ENCODE measurements at places on chromosomes 4 and X.

GRCh38 chr4:21768349-21769310 lies 179.9 kb downstream of the KCNIP4 start:
- DNase-seq = peak; percentile 50

DNA sequence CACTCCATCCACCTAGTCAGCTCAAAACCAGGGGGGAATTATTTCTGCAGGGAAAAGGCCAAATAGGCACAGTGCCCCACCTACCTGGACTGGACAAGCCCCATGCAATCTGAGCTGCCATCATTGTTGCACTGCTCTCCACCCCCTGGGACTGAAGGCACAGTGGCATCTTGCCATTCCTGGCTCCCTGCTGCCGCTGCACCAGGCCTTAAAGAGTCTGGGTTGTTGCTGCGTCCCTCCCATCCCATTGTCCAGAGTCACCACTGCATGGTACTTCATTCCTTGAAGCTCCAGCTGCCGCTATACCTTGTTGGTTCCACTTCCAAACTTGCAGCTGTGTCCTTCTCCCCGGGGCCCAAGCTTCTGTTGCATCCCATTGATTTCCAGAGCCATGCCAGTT lies 629.7 kb downstream of the STIM2 start:
- no peak for DNase-seq

- no peak for DNase-seq
Measured at GRCh38 chr4:143692241-143692640, 8.2 kb downstream of the FREM3 start.

- DNase-seq = no peak
Measured at GRCh38 chr4:77728420-77728819, 90.7 kb downstream of the CNOT6L start.

GRCh38 chrX:38151441-38151840 lies 69.2 kb downstream of the SRPX start:
- no peak for DNase-seq

- DNase-seq = no peak
Measured at GRCh38 chrX:8632924-8633323, 99.0 kb downstream of the ANOS1 start.

DNA sequence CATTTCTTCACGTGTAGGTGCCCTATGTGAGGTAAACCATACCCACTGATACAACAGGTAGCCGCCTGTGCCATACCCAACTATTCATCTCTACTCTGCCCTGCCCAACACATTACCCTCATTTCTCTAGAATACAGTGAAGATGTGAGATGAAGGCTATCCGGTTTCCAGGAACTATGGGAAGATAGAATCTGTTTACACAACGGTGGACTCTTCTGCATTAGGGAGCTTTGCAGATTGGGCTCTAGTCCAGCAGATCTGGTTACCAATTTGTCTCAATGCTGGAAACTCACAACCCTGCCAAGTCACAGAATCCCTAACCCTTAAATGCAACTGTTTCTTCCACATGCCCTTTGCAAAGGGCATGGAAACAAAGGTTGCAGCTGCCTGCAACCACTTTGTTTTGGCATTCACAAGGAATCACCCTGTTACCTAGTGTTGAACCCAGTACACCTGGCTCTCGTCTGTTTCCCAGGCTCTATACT lies 6.4 kb upstream of the SLAIN2 start:
- DNase-seq = no peak

GRCh38 chr4:156906325-156906724 lies 65.3 kb downstream of the PDGFC start:
- DNase-seq = no peak

All from spinal cord (tissue), 10 donors.